ENCODE measurements at places on chromosomes 4 and X. TPM values are rescaled to one million over a fixed set of nuclear protein-coding genes. Genes with fewer than 3 reads are reported as not detected.

GRCh38 chrX:33336783-33337182 lies 125.4 kb upstream of the DMD start:
- DNase-seq, result peak; percentile 11

GRCh38 chrX:48892896-48893295 lies 4.7 kb downstream of the TIMM17B start:
- no peak for DNase-seq

GRCh38 chrX:39616098-39616729 lies 481.5 kb downstream of the BCOR start:
- no peak for DNase-seq

DNA sequence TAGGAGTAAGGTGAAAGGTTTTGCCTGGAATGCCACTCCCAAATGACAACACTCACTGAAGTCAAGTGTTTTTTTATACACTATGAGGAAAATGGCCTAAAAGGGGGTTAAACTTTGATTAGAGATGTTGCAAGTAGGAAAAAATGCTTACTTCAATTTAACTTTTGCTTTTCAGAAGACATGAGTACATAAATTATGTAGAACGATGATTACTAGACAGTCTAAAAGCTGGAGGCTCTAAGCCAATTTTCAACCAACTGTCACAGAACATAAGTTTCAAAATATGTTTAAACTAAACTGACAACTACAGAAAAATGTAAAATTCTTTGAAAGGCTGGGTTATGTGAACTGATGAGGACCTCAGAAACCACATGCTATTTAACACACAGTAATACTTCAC lies 83.4 kb downstream of the SHISA3 start:
- no peak for DNase-seq

GRCh38 chr4:151804821-151805220 lies 44.0 kb upstream of the GATB start:
- DNase-seq, result no peak

DNA sequence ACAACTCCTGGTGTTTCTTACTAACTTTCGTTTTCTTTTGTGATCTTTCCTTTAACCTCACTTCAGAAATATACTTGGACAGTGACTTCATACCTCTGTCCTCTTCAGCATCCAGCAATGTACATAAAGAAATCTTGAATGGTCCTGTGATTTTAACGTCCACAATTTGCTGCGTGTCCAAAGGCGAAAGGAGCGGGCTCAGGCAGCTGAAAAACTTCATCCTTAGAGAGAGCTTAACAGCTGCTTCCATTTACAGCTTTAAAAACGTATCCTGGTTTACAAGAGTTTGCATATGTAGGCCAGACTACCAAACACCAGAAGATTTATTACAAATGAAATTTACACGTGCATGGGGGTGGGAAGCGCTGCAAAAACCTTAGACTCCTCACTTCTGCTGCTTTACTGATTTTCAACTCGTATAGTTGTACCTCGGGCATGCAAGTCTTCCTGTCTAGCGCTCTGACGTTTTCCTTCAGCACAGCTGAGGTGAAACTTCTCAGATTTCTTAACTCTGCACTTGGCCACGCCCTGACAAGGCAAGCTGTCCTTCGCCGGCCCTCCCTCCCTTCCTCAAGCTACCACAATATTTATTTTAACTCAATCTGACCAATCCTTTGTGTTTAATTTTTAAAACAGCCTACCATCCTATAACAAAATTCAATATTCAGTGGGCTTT lies 406.4 kb downstream of the FAM47A start:
- DNase-seq, result peak; percentile 0

- peak; percentile 42 for DNase-seq
These were observed 17.7 kb downstream of the PPP2R3B start for GRCh38 chrX:368811-369562.

DNA sequence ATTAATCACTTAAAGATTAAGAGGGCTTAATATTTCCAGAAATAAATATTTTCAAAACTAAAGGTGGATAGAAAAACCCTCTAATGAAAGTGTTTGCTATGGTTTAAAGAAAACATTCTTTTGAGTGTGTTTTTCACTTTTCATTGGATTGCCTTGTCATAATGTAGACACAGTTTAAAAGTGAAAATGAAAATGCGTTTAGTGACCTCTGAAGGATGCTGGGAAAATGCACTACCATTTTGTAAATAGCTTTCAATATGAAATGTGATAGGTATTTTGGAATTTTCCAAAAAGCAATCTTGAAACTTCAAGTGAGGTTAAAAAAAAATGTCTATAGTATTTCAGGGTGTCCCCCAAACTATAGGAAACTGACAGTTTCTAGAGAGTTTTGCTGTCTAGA lies 642.2 kb downstream of the C4orf33 start:
- no peak for DNase-seq

DNA sequence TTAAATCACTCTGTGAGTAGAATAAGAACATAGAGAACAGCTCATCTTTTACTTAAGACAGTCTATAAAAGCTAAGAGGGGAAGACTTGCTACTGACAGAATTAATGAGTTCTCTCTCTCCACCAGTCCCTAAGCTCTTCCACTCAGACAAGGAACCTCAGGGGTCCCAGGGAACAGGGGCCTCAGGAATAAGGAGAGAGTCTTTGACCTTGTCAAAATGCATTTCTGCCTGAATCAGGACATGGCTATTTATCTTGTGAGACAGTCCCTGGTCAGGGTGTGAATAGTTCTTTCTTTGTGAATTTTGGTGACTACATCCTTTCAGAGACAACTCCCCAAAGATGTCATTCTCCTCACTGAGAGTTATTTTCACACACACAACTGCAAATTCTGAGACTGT lies 218.7 kb upstream of the HS3ST1 start:
- DNase-seq, result no peak

- DNase-seq, result peak; percentile 10
These were observed 18.9 kb upstream of the GLRA3 start for GRCh38 chr4:174847801-174848427.

GRCh38 chrX:129698150-129698549 lies 40.6 kb upstream of the XPNPEP2 start:
- DNase-seq, result no peak

- DNase-seq, result peak; percentile 8
These were observed 216.3 kb downstream of the ADAMTS3 start for GRCh38 chr4:72352711-72353110.

DNA sequence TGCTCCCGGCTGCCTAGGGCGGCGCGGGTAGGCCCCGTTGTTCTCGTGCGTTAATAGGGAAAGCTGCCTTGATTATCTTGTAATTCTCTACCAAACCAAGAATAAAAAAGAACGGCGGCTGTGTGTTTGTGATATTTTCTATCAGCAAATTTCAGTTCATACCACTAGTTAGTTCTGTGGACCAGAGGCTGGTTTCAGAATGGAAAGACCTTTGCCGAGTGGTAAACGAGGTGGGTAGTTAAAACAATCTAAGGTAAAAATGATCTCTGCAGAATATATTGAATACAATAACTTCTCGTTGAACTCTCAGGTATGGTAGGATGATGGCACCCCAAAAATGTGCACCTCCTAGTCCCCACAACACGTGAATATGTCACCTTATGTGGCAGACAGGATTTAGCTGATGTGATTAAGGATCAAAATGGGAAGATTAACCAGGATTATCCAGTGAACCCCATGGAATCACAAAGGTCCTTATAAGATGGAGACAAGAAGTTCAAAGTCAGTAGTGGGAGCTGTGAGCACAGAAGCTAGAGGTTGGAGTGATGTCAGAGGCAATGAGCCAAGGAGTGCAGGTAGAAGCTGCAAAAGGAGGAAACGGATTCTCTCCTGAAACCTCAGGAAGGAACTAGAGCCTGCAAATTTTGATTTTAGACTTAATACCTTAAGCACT lies 574 bp upstream of the CFAP97 start:
- no peak for DNase-seq

DNA sequence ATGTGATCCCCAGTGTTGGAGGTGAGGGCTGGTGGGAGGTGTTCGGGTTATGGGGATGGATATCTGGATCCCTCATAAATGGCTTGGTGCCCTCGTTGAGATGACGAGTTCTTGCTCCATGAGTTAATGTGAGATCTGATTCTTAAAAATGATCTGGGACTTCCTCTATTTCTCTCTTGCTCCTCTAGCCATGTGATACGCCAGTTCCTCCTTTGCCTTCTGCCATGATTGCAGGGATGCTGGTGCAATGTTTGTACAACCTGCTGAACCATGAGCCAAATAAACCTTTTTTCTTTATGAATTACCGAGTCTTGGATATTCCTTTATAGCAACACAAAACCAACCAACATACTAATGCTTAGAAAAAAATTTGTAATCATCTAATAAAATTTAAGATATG lies 56.6 kb downstream of the STAP1 start:
- no peak for DNase-seq

GRCh38 chr4:6008766-6009385 lies 9.4 kb downstream of the C4orf50 start:
- DNase-seq, result no peak

DNA sequence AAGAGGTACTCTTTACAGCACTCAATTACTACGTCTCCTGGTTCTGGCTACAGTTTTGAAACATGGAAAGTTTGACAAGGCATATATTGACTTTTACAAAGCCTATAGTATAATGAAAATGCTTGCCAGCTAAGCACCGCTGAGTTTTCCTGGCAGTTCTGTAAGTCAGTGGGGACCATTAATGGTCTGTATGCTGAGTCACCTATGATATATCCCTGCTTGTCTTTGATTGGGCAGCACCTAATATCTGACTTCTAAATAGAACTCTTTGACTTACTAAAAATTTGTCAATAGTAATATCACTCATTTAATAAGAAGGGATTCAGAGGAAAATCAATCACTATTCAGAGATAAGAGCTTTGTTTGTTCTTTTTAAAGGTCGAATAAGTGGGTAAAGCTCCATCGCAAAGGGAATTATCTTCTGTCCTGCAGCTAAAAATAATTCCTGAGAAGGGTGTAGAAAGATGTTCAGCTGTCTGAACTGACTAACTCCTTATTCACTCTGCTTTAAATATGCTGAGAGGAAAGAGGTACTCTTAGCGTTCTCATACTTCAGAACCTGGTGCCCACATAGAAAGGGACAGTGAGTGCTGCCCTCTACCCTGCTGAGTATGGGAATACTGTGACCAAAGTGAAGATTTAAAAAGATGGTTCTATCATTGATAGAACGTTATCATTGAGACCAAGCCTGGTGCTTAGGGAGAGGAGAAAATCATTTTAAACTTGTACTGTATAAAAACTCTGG lies 959 bp downstream of the SMPX start:
- no peak for DNase-seq

DNA sequence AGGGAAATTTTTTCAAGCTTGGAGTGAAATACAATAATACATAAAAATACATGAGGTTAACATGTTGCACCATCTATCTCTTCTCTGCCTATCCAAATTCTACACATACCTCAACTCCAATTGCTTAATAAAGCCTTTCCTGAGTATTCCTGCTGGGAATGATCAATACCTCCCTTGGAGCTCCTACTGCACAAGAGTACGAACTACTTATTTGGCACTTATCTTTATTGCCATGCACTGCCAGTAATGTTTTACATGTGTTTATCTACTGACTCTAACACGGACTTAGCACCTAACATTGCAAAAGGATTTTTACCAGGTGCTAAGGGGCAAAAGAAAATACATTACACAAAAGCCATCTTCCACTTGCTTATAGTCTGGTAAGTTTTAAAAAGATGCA lies 80.2 kb downstream of the ADGRA3 start:
- DNase-seq, result no peak

DNA sequence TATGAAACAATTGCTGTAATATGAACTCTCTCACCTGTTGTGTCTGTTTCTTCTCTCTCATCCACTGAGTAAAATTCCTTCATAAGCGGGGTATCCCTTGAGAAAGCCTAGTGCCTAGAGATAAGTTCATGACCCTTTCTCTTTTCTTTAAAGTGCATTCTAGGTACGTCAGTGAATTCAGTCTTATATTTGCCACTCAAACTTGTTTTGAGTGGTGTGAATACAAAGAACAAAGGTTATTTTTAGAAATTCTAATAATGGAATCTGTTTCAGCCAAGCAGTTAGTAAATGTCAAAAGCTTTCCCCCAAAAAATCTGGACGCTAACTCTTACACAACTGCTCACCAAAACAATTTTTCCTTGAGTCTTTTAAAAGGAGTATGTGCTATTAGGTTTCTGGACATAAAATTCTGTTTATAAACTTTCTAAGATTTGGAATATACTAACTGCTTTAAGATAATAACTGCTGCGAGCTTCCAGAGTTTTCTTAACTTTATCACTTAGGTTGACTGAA lies 112.0 kb downstream of the VEGFC start:
- DNase-seq, result peak; percentile 39

GRCh38 chrX:13937370-13938050 lies 92.2 kb downstream of the GEMIN8 start:
- peak; percentile 70 for DNase-seq

DNA sequence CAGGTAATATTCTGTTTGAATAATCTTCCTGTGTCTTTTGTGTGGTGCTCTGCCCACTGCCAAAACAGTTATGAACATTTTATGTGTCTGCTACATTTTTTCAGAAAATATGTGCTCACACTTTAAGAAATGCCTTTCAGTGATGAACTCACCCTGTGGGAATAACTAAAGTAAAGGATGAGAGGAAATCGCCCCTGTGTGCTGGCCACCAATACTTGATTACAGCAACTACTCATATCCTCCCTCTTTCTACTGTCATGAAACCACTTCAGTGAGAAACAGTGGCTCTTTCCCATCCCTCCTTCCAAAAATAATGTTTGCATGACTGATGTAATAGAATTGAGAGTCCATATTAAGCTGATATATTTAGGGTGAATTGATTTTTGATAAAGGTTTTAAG lies 900.9 kb downstream of the RAB28 start:
- no peak for DNase-seq

DNA sequence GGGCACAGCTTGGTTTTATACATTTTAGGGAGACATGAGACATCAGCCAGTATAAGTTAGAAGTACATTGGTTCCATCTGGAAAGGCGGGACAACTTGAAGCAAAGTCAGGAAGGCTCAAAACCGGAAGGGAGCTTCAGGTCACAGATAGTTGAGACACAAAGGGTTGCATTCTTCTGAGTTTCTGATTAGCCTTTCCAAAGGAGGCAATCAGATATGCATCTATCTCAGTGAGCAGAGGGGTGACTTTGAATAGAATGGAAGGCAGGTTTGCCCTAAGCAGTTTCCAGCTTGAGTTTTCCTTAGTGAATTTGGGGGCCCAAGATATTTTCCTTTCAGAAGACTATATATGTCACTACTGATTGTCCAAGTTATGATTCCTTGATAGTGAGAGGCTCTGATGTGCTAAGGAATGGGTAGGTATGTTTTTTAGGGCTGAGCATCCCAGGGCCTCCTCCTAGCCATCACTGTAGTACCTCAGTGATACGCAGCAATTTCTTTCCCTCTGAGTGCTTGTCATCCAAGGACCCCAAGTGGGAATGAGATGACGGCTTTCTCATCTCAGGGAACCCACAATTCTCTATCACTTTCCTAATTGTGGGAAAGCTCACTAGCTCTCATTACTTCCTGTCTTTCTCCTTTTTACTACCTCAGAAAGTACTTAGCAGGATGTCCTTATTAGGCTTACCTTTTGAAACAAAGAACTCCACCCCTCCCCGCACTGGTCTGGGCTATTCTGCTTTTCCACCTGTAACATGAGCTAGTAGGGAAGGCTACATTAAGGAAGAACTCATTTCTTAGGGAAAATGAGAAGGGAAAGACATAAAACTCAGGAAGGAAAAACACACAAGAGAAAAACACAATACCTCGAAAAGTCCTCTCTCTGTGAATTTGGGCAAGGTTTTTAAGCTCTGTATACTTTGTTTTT lies 632.7 kb downstream of the RAPGEF2 start:
- DNase-seq, result no peak

Gene PAQR3
- total RNA-seq, result 29.8 TPM

Gene PLRG1
- 82.0 TPM for total RNA-seq

Gene VSIG1
- not detected for total RNA-seq

Gene MAGEB3
- total RNA-seq, result not detected

Gene P2RY8
- total RNA-seq, result not detected

Gene ANKRD17
- 53.5 TPM for total RNA-seq

Gene STK32B
- total RNA-seq, result 1.3 TPM

Gene NR3C2
- total RNA-seq, result under 0.01 TPM

Gene COX7B2
- not detected for total RNA-seq
